GM23248 (cell line): ENCODE measurements at places on chromosomes 11 and 22. TPM values are rescaled to one million over a fixed set of nuclear protein-coding genes. Genes with fewer than 3 reads are reported as not detected.

The CYTH4 gene
- not detected in 2 replicates for total RNA-seq

DNA sequence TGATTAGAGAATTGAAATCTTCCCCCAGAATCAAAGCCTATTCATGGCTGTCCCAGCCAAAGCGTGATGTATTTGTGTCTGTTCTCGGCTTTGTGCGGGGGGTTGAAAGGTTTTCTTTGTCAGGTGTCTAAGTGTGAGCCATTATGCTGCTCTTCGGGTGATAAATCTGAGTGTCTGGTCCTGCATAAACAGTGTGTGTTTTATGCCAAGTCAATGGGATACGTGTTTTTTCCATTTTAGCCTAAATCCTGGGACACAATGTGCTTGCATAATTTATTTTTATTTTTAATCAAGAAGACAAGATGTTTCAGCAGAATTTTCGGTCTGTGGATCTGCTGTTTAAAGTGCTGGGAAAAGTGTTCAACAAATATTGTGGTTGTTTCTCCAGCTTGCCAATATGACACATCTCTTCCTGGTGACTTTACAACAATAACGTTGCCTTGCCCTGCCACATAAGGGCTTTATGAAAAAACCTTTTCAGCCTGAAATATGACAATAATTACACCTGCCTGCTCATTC is 267.8 kb downstream of the TBC1D22A start:
- no peaks in the 10 kb centered on the region for H3K36me3 ChIP-seq
- H3K4me3 ChIP-seq = peak overlapping the region; percentile 39
- H3K27ac ChIP-seq = peak overlapping the region; percentile 83
- peaks cover 10% of the 10 kb centered on the region for H3K4me1 ChIP-seq

The OR52B4 gene
- total RNA-seq = not detected in 2 replicates

DNA sequence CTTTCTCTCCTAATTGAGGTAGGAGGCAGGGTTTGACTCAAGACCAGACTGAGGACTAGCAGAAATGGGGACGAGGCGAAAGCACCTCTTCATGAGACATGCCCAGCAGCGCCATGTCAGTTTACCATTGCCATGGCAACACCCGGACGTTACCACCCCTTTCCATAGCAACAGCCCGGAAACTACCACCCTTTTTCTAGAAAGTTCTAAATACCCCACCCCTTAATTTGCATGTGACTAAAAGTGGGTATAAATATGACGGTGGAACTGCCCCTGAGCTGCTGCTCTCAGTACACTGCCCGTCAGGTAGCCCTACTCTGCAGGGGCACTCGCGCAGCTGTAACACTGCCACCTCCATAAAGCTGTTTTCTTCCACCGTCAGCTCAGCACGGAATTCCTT is 5.9 kb upstream of the RAC2 start:
- peaks cover 11% of the 10 kb centered on the region for H3K4me1 ChIP-seq
- no peaks in the 10 kb centered on the region for H3K27me3 ChIP-seq
- DNase-seq = no peak

The SESN3 gene
- 19.2 TPM in 2 replicates for total RNA-seq

DNA sequence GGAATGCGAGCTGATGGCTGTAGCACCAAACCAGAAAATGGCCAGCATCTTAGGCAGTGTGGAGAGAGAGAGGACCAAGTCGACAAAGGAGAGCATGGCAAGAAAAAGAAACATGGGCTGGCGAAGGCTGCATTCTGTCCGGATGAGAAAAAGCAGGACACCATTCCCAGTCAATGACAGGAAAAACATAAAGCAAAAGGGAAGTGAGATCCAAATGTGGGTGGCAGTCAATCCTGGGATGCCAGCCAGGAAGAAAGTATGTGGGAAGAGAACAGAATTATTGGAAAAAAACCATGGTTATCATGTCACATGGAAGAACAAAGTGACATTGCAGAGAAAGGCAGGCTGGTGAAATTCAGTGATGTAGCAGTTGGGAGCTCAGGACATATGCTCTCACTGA is 36.9 kb upstream of the OR56A1 start:
- no peak overlapping the region for H3K4me3 ChIP-seq
- H3K27ac ChIP-seq = no peak overlapping the region
- DNase-seq = no peak

DNA sequence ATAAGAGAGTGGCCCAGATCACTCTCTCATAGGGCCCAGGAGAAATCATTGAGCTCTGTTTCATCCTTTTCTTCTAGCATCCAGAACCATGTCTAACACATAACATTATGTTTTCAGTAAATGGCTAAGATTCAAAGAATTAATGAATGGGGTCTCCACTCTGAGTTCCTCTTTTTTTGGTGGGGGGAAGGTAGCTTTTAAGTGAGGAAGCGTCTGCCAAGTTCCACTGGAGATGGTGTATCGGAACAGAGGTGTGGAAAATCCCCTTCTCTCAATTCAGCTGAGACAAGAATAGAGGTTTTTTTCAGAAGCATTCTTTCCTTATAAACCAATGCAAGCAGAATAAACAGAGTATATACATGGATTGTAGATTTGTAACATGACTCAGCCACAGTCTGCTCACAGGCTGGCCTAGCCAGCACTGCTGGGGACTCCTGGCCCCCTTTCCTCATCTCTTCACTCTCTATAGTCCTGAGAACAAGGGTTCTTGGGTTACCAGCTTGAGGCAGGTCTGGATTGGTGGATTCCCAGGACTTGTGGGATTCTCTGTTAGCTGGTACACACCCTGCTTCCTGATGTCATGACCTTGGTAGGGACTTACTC is 97.2 kb downstream of the TRAF6 start:
- H3K36me3 ChIP-seq = no peaks in the 10 kb centered on the region
- no peak overlapping the region for H3K4me3 ChIP-seq
- no peaks in the 10 kb centered on the region for H3K27me3 ChIP-seq
- DNase-seq = peak; percentile 27
- 0 out of 2 replicates have a peak, but pooled peaks cover 5% of the 10 kb centered on the region for H3K4me1 ChIP-seq
- no peak overlapping the region for H3K27ac ChIP-seq

The TRIM49 gene
- not detected in 2 replicates for total RNA-seq

- no peaks in the 10 kb centered on the region for H3K36me3 ChIP-seq
- no peak overlapping the region for H3K27ac ChIP-seq
- no peak overlapping the region for H3K4me3 ChIP-seq
- no peaks in the 10 kb centered on the region for H3K27me3 ChIP-seq
These were observed 1410.2 kb downstream of the BRD1 start for GRCh38 chr22:48417225-48418070.

GRCh38 chr11:70064726-70065317 is 13.3 kb upstream of the ANO1 start:
- H3K27me3 ChIP-seq = peaks cover 37% of the 10 kb centered on the region
- no peak overlapping the region for H3K27ac ChIP-seq
- H3K4me3 ChIP-seq = no peak overlapping the region
- no peak for DNase-seq
- no peaks in the 10 kb centered on the region for H3K36me3 ChIP-seq
- no peaks in the 10 kb centered on the region for H3K4me1 ChIP-seq

GRCh38 chr22:23862103-23862502 is 4.4 kb downstream of the SLC2A11 start:
- DNase-seq = peak; percentile 61
- H3K36me3 ChIP-seq = no peaks in the 10 kb centered on the region
- no peak overlapping the region for H3K27ac ChIP-seq
- no peaks in the 10 kb centered on the region for H3K4me1 ChIP-seq

The APOL2 gene
- 37.7 and 43.8 TPM in 2 replicates for total RNA-seq

The RTN4RL2 gene
- total RNA-seq = 0.32 TPM in 1 of 2 replicates, not detected in the other

The TBX1 gene
- total RNA-seq = 1.6 and 4.6 TPM in 2 replicates

DNA sequence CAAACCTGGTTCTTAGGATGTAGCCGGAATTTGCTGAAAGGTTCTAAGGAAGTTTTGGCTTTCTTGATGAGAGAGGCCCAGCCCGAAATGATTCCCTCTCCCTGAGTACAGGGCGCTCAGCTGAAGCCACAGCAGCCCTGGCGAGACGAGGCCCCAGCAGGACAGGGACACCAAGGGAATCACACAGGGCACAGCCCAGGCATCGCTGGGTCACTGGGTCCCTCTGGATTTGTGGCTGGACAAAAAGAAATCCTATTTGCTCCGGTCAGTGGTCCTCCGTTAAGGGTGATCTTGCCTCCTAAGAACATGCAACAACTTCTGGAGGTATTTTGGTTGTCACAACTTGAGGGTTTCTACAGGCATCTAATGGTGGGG is 6.4 kb downstream of the FGF19 start:
- no peaks in the 10 kb centered on the region for H3K36me3 ChIP-seq
- H3K27ac ChIP-seq = no peak overlapping the region
- DNase-seq = no peak
- H3K4me3 ChIP-seq = no peak overlapping the region

The GLB1L3 gene
- total RNA-seq = not detected in 2 replicates

GRCh38 chr11:119808407-119809185 is 79.6 kb upstream of the NECTIN1 start:
- no peaks in the 10 kb centered on the region for H3K36me3 ChIP-seq
- no peak overlapping the region for H3K4me3 ChIP-seq

DNA sequence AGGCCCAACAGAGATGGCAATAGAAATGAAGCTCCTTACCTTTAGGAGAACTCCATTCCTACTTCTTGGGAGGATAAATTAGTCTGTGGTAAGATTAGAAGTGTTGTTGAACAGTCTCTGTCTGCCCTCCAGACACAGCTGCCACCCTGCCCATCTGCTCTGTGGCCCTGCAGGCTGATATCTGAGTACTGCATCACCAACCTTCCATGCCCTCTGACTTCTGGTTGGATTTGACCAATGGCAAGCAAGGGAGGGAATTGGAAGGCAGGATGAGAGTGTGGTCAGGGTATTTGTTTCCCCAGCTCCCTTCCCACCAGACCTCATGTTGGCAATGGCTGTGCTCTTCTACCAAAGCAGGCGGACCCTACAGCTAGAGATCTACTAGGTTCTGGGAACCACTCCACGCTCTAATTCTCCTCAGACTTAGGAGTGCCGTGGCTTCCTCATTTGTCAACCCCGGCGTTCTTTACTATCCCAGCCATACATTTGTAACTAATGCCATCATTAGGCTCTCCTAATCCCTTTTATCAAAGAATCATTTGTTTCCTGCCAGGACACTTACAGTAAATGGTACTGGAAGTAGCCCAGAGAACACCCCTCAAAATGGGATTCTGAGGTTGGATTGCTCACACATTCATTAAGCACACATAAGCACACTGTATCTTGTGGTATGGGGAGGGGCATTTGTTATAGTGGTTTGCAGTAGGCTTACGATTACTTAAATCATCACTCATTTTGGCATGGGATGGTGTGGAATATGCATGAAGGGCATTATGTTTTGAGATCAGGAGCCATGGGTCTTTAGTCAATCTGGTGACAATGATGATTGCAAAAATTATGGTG is 35.4 kb upstream of the CD44 start:
- H3K4me3 ChIP-seq = no peak overlapping the region
- peaks cover 29% of the 10 kb centered on the region for H3K4me1 ChIP-seq
- no peak for DNase-seq
- no peaks in the 10 kb centered on the region for H3K27me3 ChIP-seq
- no peaks in the 10 kb centered on the region for H3K36me3 ChIP-seq

The MS4A3 gene
- not detected in 2 replicates for total RNA-seq

GRCh38 chr11:8531312-8531711 is 62.7 kb downstream of the STK33 start:
- DNase-seq = no peak
- H3K27me3 ChIP-seq = peaks cover 5% of the 10 kb centered on the region
- H3K4me3 ChIP-seq = no peak overlapping the region
- H3K36me3 ChIP-seq = no peaks in the 10 kb centered on the region
- no peaks in the 10 kb centered on the region for H3K4me1 ChIP-seq
- no peak overlapping the region for H3K27ac ChIP-seq

GRCh38 chr11:126810776-126811175 is 189.8 kb downstream of the KIRREL3 start:
- no peak for DNase-seq
- no peaks in the 10 kb centered on the region for H3K36me3 ChIP-seq
- no peak overlapping the region for H3K4me3 ChIP-seq
- no peaks in the 10 kb centered on the region for H3K27me3 ChIP-seq
- H3K4me1 ChIP-seq = peaks cover 11% of the 10 kb centered on the region

DNA sequence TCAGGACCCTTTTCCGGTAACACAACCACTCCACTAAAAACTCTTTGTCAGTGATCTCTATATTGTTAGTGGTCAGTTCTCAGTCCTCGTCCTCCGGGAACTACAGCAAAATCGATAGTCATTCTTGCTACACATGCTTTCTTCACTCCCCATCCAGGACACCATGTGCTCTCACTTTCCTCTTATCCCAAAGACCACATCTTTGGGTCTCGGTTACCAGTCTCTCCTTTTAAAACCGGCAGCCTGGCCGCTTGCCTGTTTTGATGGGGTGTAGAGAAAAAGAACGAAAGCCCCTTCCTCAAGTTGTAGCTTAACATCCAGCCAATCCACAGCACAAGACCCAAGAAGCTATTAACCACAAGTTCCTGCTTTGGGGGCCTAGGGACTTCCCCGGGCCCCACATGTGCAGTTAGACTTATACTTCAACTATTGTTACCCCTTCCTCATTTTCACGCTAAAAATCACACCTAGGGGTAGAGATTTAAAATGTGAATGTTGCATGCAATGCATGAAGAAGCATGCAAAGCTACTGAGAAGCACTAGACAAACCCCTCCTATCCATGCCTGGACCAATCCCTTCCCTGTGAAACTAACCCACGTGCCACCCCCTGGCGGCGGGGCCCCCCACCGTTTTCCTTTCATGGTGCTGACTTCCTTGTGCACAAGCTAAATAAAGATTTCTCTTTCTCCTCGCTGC is 1.5 kb upstream of the TOLLIP start:
- no peaks in the 10 kb centered on the region for H3K36me3 ChIP-seq
- DNase-seq = no peak
- H3K4me3 ChIP-seq = peak overlapping the region; percentile 72
- H3K27ac ChIP-seq = no peak overlapping the region
- no peaks in the 10 kb centered on the region for H3K27me3 ChIP-seq
